ENCODE measurements at places on chromosomes 12 and 14. TPM values are rescaled to one million over a fixed set of nuclear protein-coding genes. Genes with fewer than 3 reads are reported as not detected.

Gene NDUFA9
- total RNA-seq: 22.4 TPM

Gene SLC25A47
- total RNA-seq: not detected

Gene FKBP11
- total RNA-seq: 47.1 TPM

Gene SLC17A8
- not detected for total RNA-seq

Gene IFI27
- 0.39 TPM for total RNA-seq

Gene SMIM41
- total RNA-seq: 0.39 TPM

Gene ACSM4
- not detected for total RNA-seq

Gene RNASE1
- 0.39 TPM for total RNA-seq

Gene AVPR1A
- 0.39 TPM for total RNA-seq

Gene AQP6
- total RNA-seq: not detected

Gene TOMM20L
- total RNA-seq: not detected
